ENCODE measurements at places on chromosomes 12 and 14.

DNA sequence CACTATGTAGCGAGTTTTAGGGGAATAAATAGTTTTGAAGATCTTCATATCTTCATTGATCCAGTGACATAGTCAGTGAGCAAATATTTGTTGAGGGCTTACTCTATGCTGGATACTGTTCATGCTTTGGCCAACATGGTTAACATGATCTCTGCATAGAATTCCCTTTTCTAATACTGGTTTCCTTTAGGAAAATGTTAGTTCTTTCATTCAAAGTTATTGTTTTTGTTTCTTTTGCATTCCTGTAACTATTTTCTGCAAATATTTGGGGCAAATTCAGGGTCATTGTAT, 226.5 kb downstream of the C12orf50 start:
- H3K4me1 ChIP-seq = no peaks in the 10 kb centered on the region
- no peak for DNase-seq
- no peak overlapping the region for H3K4me3 ChIP-seq
- no peak overlapping the region for H3K27ac ChIP-seq

DNA sequence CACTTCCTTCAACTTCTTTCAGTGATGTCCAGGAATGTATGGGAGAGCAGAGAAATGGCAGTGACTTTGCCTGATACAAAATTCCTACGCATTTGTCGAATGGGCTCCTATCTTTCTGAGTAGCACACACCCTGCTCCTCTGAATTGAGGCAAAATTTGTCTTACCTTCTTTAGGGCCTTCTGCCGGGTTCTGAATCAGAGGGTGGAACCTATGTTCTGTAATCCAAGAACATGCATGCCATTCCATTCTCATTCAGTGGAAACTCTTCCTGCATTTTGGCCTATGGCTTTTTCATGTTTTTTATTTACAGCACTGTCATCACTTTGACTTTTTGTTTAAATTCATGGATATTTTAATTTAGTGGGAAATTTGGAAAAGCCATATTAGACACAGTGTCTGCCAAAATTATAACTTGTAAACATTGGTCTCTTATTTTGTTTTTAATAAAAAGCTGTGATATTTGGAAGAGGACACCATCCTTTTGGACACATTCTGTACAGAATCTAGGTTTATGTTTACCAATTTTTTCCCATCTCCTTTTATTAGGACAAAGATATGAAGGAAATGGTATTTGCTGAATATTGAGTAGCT, 402.2 kb upstream of the FAR2 start:
- no peak overlapping the region for H3K4me3 ChIP-seq
- H3K27me3 ChIP-seq = no peaks in the 10 kb centered on the region
- H3K27ac ChIP-seq = no peak overlapping the region

DNA sequence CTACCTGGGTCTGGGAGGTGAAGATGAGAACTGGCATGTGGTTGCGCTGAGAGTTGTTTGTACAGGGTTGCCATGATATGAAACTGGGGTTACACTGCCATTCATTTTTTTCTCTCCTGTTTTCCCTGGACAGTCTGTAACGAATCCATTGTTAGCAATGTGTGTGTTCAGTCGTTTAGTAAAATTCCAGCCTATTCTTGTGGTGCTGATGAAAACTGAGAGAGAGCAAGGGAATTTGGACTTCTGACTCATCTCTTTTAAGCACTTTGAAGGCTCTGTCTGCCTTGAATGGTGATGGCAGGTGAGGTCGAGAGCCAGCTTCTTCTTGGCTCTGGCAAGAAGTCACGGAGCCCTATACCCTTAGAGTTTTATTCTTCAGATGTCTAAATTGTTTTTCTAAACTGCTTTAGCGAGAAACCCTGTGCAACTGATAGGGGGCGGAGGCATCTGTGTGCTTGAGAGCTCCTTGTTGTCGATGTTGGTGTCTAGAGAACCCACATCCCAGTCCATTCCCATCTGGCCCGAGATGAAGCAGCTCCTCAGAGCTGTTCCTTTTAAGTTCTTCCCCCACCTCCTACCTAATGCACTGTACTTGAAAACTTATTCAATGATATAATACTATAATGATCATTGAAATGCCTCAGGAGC, 204.4 kb downstream of the TMX1 start:
- no peaks in the 10 kb centered on the region for H3K36me3 ChIP-seq
- H3K4me1 ChIP-seq = no peaks in the 10 kb centered on the region
- no peak overlapping the region for H3K4me3 ChIP-seq
- H3K27ac ChIP-seq = no peak overlapping the region
- no peak for DNase-seq

DNA sequence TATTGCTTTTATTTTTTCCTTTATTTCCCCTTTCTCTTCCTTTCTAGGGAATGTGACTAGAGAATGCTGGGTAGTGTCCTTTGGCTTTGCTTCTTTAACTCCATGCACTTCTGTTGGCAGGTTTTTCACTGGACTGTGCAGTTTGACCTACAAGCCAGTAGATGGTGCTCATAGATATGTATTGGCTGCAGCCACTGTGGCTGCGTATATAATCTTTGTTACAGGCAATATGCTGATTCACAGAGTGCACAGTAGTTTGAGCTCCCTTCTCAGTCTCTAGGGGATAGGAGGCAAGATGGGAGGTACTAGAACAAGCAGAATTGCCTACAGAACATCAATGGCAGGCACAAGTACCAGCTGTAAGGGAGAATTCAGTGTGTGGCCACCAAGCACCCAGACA, 503.5 kb downstream of the LRFN5 start:
- H3K4me1 ChIP-seq = no peaks in the 10 kb centered on the region
- no peaks in the 10 kb centered on the region for H3K27me3 ChIP-seq
- H3K27ac ChIP-seq = no peak overlapping the region
- H3K4me3 ChIP-seq = no peak overlapping the region
- H3K36me3 ChIP-seq = no peaks in the 10 kb centered on the region

GRCh38 chr14:32186248-32186647, 15.6 kb upstream of the RNU6-7 start:
- H3K4me1 ChIP-seq = no peaks in the 10 kb centered on the region
- no peak overlapping the region for H3K4me3 ChIP-seq
- no peaks in the 10 kb centered on the region for H3K36me3 ChIP-seq
- no peak overlapping the region for H3K27ac ChIP-seq
- DNase-seq = no peak
- H3K27me3 ChIP-seq = no peaks in the 10 kb centered on the region

- no peak for DNase-seq
- no peak overlapping the region for H3K27ac ChIP-seq
- no peak overlapping the region for H3K4me3 ChIP-seq
These were observed 22.6 kb upstream of the DUSP16 start for GRCh38 chr12:12585115-12585863.

DNA sequence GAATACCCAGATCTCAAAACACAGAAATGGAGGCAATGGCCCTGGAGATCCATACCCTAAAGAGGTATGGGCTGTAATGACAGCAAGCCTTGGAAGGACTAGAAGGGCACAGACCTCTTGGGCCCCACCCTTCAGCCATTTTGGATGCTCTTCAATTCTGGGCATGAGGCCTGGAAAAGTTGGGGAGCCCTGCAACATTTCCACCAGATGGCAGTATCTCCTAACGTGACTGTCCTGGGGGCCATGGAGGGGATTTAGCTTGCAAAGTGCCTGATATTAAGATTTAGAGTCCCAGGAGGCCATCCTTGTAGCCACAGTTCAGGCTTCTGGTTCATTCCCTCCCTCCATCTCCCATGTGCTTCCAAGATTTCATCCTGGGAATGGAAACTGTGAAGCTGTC, 30.2 kb downstream of the KCNA5 start:
- no peak for DNase-seq
- no peaks in the 10 kb centered on the region for H3K4me1 ChIP-seq
- no peak overlapping the region for H3K27ac ChIP-seq
- H3K36me3 ChIP-seq = no peaks in the 10 kb centered on the region
- no peak overlapping the region for H3K4me3 ChIP-seq

DNA sequence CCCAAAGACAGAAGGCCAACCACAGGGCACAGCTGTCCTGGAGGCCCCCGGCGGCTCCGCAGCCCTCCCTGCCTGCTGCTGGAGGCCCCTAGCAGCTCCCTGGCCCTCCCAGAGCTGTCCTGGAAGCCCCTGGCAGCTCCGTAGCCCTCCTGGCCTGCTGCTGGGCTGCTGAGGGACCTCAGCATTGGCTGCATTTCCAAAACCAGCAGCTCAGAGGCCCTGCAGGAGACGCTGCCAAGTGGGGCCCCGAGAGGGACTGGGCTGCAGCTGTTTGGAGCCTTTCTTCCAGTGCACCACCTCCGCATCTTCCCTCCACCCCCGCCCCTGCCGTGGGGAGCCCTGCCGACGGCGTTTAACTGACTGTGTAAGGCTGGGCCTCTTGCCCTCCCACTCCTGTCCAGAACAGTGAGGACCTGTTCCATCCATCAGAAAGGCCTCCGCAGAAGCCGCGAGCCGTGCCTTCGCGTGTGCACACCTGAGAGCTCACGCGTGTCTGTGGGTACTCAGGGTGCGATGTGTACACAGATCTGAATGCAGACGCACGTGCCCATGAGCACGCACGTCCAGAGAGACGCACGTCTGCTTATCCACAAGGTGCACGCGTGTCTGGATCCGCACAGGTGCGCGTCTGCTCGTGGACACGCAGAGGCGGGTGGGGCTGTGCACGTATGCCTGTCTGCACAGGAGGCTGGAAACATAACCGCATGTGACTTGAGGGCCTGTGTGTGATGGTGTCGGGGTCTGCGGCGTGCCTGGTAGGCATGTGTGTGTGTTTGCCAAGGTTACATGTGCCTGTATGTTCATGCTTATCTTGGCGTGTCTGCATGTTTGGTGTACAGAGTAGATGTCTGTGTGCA, 57.0 kb upstream of the FBRSL1 start:
- no peak for DNase-seq
- peaks cover 35% of the 10 kb centered on the region for H3K4me1 ChIP-seq
- H3K4me3 ChIP-seq = no peak overlapping the region
- H3K36me3 ChIP-seq = no peaks in the 10 kb centered on the region

GRCh38 chr14:100484531-100485267, 102.5 kb downstream of the BEGAIN start:
- H3K27ac ChIP-seq = no peak overlapping the region
- no peaks in the 10 kb centered on the region for H3K27me3 ChIP-seq
- no peak overlapping the region for H3K4me3 ChIP-seq
- no peaks in the 10 kb centered on the region for H3K4me1 ChIP-seq

- H3K27me3 ChIP-seq = no peaks in the 10 kb centered on the region
- H3K36me3 ChIP-seq = no peaks in the 10 kb centered on the region
- no peak overlapping the region for H3K27ac ChIP-seq
- H3K4me1 ChIP-seq = no peaks in the 10 kb centered on the region
- DNase-seq = peak; percentile 47
These were observed 8.5 kb upstream of the PRKAB1 start for GRCh38 chr12:119659289-119659897.

- peak overlapping the region; percentile 44 for H3K4me3 ChIP-seq
- no peaks in the 10 kb centered on the region for H3K4me1 ChIP-seq
- no peak overlapping the region for H3K27ac ChIP-seq
These were observed 592 bp upstream of the KCNK10 start for GRCh38 chr14:88323523-88324199.

DNA sequence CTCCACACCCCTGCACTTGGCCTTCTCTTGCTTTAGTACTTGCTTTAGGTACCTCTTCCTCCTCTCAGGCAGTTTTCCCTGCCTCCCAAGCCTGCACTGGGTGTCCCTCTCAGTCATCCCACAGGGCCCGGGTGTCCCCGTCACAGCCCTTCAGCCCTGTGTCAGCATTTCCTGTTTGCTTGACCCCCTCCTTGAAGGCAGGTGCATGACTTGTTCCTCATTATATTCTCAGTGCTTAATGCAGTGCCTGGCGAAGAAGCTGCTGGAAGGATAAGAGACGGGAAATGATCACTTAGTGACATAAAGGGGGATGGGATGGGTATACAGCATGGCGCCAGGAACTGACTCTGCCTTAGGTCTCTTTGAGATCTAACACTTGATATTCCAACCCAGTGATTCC, 61.5 kb downstream of the IQSEC3 start:
- H3K27ac ChIP-seq = no peak overlapping the region
- DNase-seq = no peak
- H3K36me3 ChIP-seq = no peaks in the 10 kb centered on the region
- no peak overlapping the region for H3K4me3 ChIP-seq
- H3K4me1 ChIP-seq = no peaks in the 10 kb centered on the region

- no peaks in the 10 kb centered on the region for H3K27me3 ChIP-seq
- no peak overlapping the region for H3K27ac ChIP-seq
- no peaks in the 10 kb centered on the region for H3K4me1 ChIP-seq
- no peaks in the 10 kb centered on the region for H3K36me3 ChIP-seq
- H3K4me3 ChIP-seq = no peak overlapping the region
These were observed 97.3 kb upstream of the BCL2L14 start for GRCh38 chr12:11973396-11973795.

- no peak for DNase-seq
- no peak overlapping the region for H3K27ac ChIP-seq
- H3K27me3 ChIP-seq = no peaks in the 10 kb centered on the region
- peaks cover 6% of the 10 kb centered on the region for H3K4me1 ChIP-seq
- H3K4me3 ChIP-seq = no peak overlapping the region
- no peaks in the 10 kb centered on the region for H3K36me3 ChIP-seq
These were observed 216.7 kb downstream of the MED13L start for GRCh38 chr12:116060764-116061163.

DNA sequence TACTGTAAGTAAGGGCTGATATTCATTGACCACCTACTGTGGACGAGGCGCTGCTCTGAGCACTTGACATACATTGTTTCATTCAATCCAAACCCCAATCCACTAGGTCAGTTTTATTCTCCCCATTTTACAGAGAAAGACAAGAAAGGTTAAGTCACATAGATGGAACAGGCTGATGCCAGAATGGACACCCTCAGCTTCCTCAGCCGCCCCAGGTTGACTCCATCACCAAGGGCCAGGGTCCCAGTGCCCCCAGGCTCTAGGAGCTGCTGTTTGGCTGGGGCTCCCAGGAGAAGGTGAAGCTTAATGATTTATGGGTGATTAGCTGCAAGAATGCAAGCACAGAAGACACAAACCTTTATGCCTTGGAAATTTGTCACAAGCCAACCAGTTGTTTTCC, 671 bp upstream of the AQP2 start:
- no peaks in the 10 kb centered on the region for H3K36me3 ChIP-seq
- H3K27ac ChIP-seq = no peak overlapping the region
- peaks cover 15% of the 10 kb centered on the region for H3K27me3 ChIP-seq
- peaks cover 7% of the 10 kb centered on the region for H3K4me1 ChIP-seq

DNA sequence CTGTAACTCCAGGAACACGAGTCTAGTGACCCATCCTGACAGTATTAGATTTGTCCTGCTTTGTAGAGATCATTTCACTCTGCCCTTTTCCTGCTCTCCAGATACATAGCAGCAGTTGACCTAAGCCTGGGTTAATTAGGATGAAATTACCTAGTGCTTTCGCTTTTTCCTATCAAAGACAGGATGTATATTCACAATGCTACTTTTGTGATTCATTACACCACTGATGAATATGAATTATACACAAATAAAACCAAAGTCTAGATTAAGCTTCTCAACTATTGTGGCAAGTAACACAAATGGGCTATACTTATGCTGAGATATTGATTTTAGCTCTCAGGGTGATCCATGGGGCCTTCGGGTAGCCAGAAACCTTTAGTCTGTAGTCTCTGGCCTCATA, 17.9 kb downstream of the CERS5 start:
- no peaks in the 10 kb centered on the region for H3K4me1 ChIP-seq
- no peak overlapping the region for H3K27ac ChIP-seq
- H3K27me3 ChIP-seq = no peaks in the 10 kb centered on the region

- peak; percentile 6 for DNase-seq
- H3K27me3 ChIP-seq = no peaks in the 10 kb centered on the region
- no peak overlapping the region for H3K4me3 ChIP-seq
These were observed 9.4 kb upstream of the PRKAG1 start for GRCh38 chr12:49027846-49028555.
